Stimulated activated CD4-positive, alpha-beta T cell treated with anti-CD3 and anti-CD28 coated beads, Interleukin-12 subunit alpha, Interleukin-12 subunit beta, amount 100 ng/mL, for 4 hours (primary cell): ENCODE measurements at places on chromosomes 5 and 9.

- DNase-seq: no peak
These were observed 17.2 kb upstream of the SLC25A51 start for GRCh38 chr9:37921168-37921510.

DNA sequence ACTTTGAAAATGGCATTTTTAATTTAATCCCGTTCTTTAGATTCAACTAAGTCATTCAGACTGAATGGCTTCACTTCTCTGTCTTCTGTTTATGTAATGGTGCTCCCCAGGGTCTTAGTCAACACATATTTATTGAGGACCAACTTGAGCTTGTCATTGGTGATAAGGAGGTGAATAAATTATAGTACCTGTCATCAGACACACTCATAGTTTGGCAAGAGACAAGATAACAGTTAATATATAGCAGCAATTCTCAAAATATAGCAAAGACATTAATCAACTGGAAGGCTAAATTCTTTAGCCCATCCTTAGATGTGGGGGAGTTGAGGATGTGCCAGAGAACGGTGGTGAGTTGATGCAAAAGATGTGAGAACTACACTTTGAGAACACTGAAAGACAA, 78.4 kb downstream of the MACIR start:
- no peak for DNase-seq

GRCh38 chr9:19116107-19116790, 11.0 kb downstream of the PLIN2 start:
- no peak for DNase-seq

DNA sequence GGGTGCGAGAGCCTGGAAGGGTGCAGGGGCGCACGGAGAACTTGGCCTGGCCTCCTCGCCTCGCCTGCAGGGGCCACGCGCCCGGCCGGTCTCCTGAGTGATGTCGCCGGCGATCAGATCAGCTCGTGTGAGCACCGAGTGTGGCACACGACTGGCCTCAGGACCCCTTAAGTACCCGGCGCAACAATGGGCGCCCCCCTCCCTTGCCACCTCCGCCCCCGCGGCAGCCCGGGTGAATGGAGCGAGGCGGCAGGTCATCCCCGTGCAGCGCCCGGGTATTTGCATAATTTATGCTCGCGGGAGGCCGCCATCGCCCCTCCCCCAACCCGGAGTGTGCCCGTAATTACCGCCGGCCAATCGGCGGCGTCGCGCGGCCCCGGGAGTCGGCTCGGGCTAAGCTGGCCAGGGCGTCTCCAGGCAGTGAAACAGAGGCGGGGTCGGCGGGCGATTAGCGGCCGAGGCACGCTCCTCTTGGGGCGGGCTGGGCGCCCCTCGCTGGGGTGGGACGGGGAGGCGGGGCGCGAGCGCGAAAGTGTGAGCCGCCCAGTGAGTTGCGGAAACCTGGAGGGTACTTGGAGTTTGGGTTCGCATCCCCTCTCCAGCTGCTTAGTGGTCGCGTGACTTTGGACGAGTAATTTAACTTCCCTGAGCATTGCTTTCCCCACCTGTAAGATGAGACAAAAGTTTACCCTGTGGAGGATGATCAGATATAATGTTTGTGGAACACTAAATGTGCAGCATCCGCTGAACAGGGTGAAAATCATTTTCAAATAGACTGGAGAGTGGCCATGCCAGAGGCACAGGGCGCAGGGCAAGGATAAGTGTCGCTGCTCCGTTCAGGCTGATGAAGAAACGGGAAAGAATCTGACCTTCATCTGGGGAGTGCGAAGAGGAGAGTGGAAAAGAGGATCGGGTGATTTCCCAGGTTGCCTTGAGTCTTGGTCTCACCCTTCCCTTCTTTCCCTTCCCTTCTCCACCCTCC, at the start of gene NEUROG1:
TSS of gene NEUROG1 (minus strand) at position 145 of the 982 bp plus-strand sequence. CDS start 274 bp downstream, outside the sequence.
- no peak for DNase-seq

GRCh38 chr5:90983711-90984124, 399.4 kb downstream of the ARRDC3 start:
- no peak for DNase-seq

DNA sequence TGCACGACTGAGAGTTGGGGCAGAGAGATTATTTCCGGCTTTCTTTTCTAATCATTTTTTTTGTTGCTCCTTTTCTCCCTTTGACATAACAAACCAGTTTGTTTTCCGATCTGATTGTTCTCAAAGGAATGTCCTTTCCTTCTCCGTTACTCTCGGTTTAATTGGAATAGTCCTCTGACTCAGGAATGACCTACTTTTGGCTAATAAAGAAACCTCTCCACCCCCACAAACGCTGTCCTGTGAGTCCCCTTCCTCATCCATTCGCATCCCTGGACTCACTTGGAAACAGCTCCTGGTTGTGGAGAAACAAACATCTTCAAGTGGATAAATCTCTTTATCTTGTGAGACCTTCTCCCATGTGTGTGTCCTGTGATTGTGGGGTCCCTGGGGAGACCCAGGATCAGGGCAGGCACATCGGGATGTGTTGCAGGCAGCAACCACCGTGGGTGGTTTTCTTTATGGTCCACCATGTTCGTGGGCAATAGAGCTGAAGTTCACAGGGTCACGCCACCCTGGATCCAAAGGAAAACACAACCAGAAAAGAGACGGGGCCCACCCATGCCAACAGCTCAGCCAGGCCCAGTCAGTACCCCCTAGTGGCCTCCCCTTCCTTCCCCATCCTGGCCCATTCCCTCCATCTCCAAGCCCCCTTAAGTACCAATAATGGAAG, 45.2 kb upstream of the NEK6 start:
- no peak for DNase-seq

DNA sequence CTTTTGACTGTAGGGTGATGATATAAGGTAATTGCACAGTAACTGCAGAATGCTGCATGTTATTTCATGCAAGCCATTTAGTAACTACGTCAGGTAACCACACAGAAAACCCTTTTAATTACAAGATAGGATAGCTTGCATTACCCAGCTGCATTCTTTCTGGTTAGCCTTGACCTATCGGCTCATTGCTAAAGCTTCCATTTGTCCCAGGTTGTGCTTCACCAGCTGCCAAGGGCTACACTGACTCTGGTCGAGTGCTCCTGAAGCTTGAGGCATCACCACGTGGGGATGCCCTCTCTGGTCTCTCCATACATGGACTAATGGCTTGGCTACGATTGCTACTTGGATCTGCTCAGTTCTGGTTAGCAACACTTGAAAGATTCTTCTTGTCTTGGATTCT, 81.1 kb upstream of the SLC12A2 start:
- no peak for DNase-seq

DNA sequence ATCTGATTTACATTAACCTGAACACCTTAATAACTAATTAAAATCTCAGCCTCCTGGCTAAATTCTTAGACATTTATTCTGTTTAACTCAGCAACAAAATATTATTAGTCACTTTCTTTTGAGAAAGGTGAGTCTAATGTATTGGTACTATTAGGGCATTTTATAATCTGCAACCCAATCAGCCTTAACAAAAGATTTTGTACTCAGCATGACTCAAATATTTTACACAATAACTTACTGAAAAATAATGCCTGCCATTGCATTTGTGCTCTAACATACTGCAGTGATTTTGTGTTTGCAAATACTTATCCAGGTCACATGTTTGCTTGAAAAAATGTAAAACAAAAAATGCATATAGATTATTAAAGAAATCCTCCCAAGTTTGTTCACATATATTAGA, 1129.9 kb downstream of the TAF11L14 start:
- DNase-seq: no peak

DNA sequence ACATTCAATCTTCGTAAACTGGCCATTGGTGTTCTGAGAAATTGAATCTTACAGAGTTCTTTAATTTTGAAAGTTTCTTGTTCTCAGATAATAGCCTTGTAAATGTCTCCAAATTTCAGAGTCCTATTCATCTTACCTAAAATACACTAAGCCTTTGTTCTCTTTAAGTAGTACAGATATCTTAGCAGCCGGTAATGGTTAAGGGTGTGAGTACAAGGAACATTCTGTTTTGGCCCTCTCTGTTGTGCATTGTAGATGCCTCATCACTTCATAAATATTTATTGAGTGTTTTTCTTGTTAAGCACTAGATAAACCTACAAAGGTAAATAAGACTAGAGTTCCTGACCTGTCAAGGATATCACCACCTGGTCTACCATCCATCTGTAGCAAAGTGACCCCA, 35.2 kb downstream of the ZCCHC7 start:
- no peak for DNase-seq

GRCh38 chr5:156182174-156182967, 144.6 kb upstream of the SGCD start:
- DNase-seq: no peak

DNA sequence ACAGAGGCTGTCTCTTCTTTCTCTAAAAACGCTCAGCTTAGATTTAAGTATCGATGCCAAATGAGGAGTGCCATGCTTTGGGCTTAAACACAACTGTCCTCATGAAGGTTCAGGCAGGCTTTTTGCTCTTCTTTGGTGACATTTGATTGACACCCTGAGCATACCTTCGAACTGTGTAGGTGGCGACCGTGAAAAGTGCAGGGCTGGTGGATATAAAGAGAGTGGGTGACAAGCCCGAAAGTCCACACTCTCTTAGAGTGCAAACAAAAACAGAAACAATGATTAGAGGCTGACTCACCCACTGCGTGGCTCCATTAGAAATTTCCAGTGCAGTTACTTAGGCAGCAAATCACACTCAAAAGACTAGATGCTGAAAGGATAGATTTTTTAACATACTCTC, 141.7 kb downstream of the SYK start:
- DNase-seq: no peak

DNA sequence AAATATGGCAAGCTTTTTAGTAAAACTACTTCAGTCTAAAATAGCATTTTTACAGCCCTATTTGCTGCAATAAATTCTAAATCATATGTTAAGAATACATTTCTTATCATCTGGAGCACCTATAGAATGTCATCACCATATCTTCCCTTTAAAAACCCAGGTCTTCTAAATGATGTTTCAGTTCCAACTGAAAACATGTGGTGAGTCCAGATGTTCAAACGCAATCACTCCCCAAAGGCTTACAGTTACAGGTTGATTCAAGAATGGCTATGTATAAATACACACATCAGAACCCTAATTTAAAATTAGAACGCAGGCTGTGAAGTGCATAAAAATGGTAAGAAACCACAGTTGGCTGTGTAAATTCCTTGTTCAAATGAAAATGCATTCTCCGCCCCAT, 796.3 kb downstream of the MAT2B start:
- DNase-seq: no peak

DNA sequence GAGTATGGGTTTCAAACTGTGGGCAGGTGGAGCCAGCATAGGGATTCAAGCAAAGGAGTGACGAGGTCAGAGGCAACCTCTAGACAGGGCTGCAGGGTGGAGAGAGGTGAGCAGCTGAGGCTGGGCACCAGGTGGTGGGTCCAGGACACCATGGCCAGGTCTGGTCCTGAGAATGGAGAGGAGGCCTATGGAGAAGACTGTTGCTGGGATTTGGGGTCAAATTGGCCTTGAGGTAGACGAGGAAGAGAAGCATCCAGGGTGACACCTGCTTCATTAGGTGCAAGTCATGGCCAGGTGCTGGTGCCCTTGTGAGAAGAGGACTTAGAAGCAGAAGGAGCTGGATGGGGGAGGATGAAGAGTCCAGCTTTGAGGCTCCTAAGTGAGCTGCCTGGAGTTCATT, 99.6 kb downstream of the NSG2 start:
- no peak for DNase-seq

DNA sequence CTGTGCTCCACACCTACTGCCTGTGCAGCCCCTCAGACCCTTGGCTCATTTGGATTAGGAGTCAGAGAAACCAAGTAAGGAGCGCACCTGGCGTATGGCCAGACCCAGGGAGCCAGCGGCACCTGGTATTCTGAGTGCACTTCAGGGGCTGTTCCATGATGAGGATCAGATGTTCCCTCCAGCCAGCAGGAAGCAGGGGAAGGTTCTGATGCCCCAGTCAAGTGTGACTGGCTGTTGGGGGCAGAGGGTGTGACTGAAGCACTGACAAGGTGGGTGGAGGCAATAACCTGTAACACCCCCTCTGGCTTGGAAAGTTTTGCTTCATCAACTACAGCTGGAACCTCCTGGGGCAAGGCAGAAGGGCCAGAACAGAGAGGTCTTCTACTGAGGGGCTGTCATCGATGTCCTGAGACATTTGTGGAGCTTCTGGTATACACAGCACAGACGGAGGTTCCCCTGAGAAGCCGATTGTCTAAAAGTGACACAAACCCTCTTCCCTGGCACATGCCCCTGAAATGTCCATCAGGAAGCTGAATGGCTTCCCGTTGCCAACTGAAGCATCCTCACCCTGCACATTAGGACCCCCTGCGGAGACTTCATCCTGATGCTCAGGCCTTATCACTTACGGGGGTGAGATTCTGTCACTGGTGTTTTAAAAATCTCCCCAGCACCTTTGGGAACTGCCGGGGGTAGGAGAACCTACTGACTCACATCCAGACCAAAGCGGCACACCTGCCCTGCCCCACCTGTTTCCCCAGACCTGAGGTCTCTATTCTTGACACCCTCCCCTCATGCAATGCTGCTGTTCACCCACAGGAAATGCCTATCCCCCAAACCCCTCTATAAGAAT, 21.1 kb downstream of the TRAF1 start:
- DNase-seq: no peak

DNA sequence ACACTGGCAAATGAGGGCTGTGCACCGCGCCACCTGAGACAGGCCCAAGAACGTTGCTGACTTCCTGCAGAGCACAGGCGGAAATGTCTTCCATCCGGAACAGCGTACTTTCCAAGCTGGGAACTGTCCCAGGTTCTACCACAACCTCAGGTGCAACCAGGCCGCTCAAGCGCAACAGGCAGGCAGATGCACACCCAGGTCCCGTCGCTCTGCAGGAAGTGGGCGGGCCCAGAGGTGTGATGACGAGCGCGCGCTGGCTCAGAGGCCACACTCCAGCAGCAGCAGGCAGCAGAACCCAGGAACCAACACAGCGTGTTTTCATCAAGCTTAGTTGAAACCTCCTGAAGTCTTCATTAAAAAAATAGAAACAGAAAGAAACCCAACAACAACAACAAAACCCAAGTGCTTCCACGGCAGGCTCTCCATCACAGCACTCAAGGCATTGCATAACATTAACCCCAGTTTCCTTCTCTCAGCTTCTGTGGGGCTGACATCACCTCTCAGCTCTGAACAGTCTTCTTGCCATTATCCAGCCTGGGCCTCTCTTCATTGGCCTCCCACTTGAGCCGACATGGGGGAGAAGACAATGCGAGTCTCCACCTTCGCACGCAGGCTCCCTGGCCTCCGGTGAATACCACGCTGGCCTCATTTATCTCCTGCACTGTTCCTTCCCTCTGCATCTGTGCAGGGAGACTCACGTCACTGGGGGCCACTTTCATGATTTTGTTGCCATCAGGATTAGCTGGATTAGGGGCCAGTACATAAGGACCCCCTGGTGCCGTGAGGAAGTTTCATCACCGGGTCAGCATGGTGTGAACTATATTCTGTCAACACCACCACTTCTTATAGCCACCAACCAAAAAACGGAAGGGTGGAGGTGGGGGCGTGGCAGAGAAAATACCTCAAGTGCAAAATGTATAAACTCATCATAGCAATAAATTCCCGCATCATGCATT, 22.1 kb downstream of the PTCH1 start:
- peak; percentile 76 for DNase-seq

GRCh38 chr9:89377411-89377810, 59.1 kb downstream of the SECISBP2 start:
- DNase-seq: no peak

GRCh38 chr5:34728236-34728635, 72.1 kb downstream of the RAI14 start:
- DNase-seq: no peak
